ENCODE measurements at places on chromosomes 5 and 9. TPM values are rescaled to one million over a fixed set of nuclear protein-coding genes. Genes with fewer than 3 reads are reported as not detected.

TCF7 gene
- 1.3 TPM for total RNA-seq

OSTF1 gene
- total RNA-seq, result 63.5 TPM

DNA sequence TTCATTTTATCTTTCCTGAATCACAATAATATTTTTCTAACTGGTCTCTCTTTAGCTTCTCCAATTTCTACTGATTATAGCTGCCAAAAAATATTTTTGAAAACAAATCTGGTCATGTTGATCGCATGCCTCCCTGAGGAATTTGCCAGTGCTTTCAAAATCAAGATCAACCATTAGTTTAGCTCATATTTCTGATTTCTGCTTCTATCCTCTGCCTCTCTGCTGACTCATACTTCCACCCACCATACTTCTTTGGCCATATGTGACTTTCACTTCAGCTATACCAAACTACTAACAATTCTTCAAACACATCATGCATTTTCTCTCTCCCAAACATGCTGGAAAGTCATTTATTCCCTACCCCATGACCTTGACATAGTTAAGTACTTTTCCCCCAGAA is 636.5 kb downstream of the TLE1 start:
- no peak for DNase-seq

DNA sequence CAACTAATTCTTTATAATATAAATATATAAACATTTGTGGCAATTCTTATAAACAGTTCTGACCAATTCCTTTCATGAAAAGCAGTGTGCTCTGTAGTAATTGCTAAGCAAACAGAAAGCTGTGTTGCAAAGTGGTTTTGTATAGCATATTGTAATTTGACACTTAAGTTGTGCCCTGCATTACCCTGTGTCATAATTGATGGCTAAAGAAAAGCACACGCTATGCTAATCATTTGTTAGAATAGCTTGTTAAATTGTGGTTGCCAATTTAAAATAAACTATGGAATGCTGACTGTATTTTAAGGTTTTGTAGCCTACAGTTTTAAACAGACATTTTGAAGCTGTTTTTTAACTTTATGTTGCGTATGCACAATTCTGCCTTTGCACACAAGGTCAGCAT is 140.0 kb downstream of the PBX3 start:
- DNase-seq, result no peak

- no peak for DNase-seq
These were observed 108.7 kb downstream of the TRIM32 start for GRCh38 chr9:116795821-116796220.

DNA sequence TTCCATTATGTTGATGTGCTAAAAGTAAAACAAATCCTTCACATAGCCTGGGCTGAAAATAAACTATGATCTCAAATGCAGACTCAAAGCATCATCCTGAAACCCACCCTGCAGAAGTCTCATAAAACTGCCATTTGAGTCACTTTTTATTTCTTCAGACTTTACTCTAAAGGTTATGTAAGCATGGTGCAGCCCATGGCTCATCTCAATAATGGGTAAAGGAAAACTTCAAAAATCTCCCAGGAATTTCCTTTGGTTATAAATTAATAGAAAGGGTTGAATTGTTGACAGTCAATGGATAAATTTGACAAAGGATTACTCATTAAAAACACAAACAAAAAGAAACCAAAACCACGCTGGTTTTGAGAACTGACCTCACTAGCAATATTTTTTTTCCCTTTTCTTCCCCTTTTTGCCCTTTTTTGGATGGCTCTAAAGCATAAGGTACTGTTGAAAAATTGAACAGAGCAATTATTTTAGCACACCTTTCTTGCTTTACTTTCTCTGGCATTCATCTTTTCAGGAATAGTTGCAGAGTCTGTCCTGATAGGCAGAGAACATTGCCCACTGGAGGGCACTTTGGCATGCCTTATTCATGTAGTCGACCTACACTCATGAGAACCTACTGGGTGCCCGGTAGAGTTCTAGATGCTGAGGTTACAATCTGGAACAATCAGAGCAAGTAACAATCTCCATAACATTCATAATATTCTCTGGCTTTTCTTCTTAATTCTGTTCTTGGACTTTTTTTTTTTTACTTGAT is 191.4 kb downstream of the TMEM167A start:
- DNase-seq, result no peak

DNA sequence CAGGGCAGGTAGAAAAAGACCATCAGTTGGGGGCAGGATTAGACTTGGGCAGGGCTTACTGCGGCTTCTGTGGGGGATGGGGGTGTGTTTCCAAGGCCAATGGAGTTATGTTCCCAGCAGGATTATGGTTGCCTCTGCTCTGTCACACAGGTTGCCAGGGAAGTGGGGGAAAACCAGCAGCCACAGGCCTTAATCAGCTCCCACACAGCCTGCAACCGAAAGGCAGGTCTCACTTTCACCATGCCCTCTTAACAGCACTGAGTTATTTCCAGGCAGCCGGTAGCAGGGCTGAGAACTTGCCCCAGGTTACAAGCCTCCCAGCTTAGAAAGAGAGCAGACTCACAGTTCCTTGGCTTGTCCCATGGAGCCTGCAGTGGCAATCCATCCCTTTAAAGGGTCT is 205.5 kb downstream of the FGF10 start:
- no peak for DNase-seq

GRCh38 chr5:133596049-133596448 is 16.3 kb downstream of the FSTL4 start:
- DNase-seq, result no peak

PLEKHG4B gene
- 0.48 TPM for total RNA-seq

SYK gene
- 2.8 TPM for total RNA-seq

DNA sequence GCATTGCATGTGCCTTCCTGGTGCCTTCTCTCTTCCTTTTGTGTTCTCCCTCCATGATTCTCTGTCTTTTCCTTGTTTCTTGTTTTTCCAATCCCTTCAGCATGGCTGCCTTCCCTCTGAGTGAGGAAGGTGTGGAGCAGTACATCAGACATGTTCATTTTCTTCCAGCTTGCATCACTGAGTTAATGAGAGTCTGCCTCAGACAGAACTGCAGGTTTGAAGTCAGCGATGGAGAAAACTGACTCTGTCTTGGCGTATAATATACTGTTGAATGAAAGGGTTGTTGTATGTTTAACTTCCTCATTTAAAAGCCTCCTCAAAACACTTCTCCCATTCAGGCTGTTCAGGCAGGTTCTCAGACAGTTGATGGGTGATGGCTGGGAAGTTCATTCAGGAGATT is 129.3 kb downstream of the KDM4C start:
- DNase-seq, result no peak

DNA sequence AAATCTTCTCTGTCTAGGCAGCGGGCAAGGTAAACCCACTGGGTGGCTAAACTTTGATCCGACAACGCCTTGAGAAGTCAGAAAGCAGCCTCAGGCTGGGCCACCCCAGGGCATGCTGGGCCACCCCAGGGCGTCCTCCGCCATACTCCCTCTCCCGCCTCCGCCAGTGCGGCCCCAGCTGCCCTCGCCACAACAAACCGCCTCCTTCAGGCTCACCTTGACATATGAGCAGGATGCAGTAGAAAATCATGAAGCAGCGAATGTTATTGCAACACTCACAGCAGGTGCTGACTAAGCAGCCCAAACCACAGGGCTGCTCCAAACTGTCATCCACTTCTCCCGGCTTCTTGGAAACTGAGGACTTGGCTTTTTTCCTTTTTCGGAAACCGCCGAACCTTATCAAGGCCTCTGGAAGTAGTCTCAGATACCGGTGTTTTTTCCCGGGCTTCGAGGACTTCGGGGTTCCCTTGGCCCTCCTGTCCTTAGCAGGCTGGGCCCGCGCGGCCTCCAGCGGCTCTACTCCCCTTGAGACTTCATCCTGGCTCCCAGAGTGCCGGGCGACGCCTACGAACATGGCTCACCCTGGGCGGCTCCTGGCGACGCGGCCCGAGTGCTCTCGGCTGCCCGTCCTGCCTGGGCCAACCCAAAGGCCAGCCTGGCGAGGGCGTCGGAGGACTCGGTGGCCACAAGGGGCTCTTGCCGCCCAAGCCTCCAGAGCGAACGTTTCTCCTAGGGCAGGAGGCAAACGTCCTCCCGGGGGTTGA is at the start of gene SLCO6A1:
Gene SLCO6A1 (minus strand): TSS at position 731 of the 764 bp plus-strand sequence. CDS start 157 bp downstream, at position 574.
- DNase-seq, result no peak

TAF11L7 gene
- total RNA-seq, result not detected

GAS1 gene
- total RNA-seq, result 2.3 TPM

GRCh38 chr5:109041317-109041716 is 293.6 kb downstream of the FER start:
- no peak for DNase-seq

- DNase-seq, result no peak
These were observed 267.1 kb downstream of the NSG2 start for GRCh38 chr5:174312641-174313040.

GRCh38 chr5:154238776-154239481 is 48.4 kb downstream of the GALNT10 start:
- DNase-seq, result no peak

RASGRF2 gene
- 15.8 TPM for total RNA-seq

DNA sequence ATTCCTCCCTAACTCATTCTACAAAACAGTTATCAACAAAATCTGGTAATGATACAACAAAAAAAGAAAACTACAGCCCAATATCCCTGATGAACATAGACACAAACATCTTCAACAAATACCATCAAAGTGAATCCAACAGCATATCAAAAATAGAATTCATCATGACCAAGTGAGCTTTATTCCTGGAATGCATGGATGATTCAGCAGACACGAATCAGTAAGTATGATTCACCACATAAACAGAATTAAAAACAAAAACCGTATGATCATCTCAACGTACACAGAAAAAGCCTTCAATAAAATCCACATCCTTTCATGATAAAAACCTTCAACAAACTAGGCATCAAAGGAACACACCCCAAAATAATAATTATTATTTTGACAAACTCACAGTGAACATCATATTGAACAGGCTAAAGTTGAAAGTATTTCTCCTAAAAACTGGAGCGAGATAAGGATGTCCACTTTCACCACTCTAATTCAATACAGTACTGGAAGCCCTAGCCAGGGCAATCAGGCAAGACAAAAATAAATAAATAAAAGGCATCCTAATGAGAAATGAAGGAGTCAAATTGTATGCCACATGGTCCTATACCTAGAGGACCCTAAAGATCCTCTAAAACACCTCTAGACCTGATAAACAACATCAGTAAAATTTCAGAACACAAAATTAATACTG is 305.1 kb upstream of the RGMB start:
- DNase-seq, result no peak

- no peak for DNase-seq
These were observed 28.1 kb downstream of the GPX3 start for GRCh38 chr5:151048526-151048925.

SNAPC4 gene
- total RNA-seq, result 20.6 TPM

GRCh38 chr5:16735101-16736060 is 118.6 kb upstream of the RETREG1 start:
- DNase-seq, result no peak

DNA sequence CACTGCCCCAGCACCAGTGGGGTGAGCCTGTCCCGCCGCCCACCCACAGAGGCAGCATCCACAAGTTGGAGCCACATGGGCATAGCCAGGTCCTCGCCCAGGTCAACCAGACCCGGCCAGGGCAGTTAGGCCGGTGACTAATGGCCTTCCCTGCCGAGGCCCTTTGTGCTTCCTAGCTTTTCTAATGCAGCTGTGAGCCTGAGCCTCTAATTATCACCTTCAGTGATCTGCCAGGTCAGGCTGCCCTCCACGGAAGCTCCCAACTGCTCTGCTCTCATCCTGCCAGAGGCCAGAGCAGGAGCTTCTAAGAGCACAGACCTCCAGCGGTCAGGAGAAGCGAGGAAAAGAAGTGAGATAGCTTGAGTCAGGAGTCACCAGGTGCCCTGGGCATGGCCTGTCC is 87.1 kb upstream of the PPP1R26 start:
- DNase-seq, result no peak

DNA sequence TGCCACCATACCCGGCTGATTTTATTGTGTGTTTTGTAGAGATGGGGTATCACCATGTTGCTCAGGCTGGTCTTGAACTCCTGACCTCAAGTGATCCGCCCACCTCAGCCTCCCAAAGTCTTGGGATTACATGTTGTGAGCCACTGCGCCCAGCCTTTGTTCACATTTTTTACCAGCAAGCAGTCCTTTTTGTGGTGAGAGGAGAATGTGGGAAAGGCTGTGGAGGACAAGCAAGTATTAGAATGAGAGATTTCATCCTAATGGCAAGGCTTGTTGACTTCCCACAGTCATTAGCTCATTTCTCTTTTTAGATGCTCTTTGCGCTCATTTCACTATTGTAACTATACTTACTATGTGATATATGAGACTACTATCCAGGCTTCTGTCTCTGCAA is 6.1 kb downstream of the IL31RA start:
- no peak for DNase-seq

DNA sequence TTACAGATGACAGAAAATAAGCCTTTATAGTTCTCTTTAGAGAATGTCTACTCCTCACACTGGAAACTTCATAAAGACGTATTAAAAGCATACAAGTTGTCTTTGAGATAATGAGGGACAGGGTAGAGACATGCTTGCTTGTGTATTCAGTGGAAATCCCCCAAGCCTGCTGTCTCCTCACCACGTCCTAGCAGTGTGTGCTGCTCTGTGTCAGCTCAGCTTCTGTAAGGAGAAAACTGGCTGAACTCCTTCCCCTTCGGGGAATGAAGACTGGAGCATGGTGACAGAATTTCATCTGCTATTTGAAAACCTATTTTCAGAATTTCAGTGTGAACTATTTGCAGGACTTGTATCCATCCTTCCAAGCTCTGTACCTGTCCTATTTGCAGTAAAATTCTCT is 9.4 kb downstream of the OR2V2 start:
- DNase-seq, result no peak

DNA sequence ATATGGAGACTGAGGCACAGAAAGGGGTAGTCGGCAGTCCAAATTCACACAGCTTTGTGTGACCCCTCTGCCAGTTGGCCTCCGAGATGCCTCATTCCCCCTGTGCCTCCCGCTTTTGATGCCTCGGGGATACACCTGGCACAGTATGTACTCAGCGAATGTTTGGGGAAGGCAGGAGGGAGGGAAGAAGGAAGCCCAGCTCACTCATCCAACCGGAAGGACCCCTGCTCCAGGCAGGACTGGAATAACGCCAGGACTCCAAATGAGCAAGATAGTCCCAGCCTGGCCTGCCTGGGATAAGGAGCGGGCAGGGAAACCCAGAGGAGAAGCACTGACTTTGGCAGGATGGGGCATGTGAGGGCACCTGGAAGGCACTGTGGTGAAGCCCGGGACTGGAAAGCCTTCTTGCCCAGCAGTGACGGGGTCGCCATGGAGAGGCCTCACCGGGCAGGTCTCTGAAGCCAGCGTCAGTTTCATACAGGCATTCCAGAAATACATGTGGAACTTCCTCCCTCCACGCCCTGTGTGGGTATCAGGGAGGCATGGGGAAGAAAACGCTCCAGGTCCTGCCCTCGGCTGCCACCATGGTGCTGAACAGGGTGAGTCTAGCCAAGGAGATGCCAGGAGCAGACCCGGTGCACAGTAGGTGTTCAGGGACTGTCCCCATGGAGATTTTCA is 20.3 kb downstream of the LMX1B start:
- DNase-seq, result no peak
